ENCODE measurements at places on chromosomes 13 and 19. TPM values are rescaled to one million over a fixed set of nuclear protein-coding genes. Genes with fewer than 3 reads are reported as not detected.
A peak's percentile ranks its signal among the peaks of the same experiment; 100 is the strongest.

Gene C19orf73
- total RNA-seq, result 0.51 TPM

GRCh38 chr19:51036519-51036918 is 1.7 kb upstream of the KLK12 start:
- DNase-seq, result no peak

Gene ACP7
- not detected for total RNA-seq

- DNase-seq, result no peak
These were observed 24.9 kb downstream of the RCN3 start for GRCh38 chr19:49552749-49553148.

DNA sequence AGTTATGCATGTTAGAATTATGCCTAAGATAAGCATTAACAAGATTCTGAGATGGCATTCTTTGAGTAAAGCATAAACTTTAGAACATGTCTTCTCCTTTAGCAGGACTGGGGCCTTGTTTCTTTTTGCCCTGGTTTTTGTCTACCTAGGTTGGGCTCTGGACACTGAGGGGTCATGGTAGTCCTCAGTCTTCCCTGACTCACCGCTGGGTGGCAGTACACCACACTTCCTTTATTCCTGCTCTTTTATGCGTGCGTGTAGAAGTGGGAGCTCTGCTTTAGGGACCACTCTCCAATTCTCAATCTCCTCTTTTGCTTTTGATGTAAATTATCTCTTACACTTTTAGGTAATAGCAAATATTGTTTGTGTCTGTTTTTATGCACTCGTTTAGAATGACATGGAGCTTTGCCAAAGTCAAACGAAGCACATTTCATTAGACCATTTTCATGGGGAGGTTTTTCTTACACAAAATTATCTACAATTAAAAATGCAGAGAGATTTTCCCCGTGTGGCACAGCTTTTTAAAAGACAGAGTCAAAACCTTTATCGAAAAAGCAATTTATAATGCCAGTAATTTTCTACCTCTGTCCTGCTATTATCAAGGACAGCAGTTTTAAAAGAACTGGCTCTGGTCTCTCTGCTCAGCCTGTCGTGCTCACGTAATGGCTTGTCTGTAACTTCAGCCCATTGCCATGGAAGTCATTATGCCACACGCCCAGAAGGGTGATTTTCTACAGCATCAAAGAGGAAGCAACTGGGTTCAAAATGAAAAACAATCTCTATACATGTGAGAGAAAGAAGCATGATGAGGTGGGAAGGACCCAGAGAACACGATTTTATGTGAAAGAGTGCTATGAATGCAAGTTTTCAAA is 413.9 kb downstream of the COG6 start:
- DNase-seq, result peak; percentile 88

GRCh38 chr13:98509271-98510155 is 67.4 kb downstream of the STK24 start:
- peak; percentile 63 for DNase-seq

DNA sequence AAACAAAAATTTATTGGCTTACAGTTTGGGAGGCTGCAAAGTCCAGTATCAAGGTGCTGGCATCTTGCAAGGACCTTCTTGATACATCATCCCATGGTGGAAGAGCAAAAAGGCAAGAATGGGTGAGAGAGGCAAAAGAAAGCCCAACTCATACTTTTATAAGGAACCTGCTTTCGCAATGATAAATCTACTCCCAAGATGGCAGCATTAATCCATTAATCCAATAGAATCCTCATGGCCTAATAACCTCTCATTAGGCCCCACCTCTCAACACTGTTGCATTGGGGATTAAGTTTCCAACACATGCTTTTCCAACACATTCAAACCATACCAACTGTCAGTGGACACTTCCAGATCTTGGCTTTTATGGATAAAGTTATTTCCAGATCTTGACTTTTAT is 48.7 kb upstream of the ZNF507 start:
- DNase-seq, result no peak

Gene DACT3
- 11.5 TPM for total RNA-seq

- peak; percentile 80 for DNase-seq
These were observed 129.0 kb upstream of the SPRY2 start for GRCh38 chr13:80469853-80470381.

GRCh38 chr13:99709134-99709533 is 207.9 kb downstream of the TM9SF2 start:
- DNase-seq, result no peak

GRCh38 chr19:9913237-9914000 is 22.9 kb downstream of the OLFM2 start:
- peak; percentile 50 for DNase-seq

DNA sequence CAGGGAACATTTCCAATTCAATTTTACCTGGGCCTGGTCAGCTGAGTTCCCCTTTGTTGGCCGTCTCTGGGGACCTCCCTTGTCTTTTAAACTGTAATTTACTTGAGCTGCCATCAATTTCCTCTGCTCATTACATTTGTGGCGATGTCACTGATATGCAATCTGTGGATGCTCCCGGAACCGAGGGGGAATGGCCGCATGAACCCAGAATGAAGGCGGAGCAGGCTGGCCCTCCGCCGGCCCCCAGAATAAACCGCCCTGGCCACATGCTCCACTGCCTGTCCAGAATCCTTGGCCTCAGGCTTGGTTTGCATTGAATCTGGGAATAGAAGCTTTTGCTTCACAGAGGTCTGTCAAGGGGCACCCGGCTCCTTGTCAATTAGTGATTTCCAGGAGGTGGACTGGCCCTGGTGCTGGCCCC is 276.8 kb downstream of the TEX29 start:
- DNase-seq, result no peak

Gene VSIG10L
- 2.5 TPM for total RNA-seq

DNA sequence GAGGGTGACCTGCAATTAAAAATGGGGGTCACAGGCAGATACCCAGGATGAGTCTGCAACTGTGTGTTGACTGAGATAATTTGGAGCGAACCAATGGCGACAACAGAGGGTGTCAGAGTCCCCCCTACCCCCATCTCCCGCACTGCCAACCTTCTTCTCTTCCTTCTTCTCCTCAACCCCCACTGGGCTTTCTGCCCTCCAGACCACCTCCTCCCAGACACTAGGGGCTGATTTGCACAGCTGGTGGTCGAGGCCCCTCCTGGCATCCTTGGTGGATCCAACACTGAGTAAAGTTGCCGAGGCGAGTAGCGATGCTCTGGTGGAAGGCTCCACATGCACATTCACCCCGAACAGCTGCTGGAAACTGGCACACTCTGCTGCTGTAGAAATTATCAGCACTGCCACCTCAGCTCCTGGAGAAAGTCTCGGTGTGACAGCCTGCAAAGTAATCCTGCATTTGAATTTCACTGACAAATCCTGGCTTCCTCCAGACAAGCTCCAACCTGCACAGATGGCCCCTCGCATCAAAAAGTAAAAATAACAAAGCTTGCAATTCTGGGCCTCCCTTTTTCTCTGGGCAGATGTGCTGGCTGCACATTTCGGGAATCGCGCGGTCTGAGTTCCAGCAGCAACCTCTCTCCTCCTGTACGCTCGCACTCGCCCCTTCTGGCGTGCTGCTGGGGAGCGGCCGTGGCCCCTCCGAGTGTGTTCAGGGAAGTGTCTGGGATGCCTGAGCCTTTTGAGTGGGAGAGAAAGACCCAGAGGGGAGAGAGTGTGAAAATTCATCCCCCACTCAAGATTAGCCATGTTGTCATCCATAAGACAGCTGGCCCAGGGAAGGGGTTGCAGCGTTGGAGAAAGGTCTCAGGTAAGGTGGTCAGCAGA is 28.5 kb downstream of the CCNE1 start:
- DNase-seq, result peak; percentile 73

DNA sequence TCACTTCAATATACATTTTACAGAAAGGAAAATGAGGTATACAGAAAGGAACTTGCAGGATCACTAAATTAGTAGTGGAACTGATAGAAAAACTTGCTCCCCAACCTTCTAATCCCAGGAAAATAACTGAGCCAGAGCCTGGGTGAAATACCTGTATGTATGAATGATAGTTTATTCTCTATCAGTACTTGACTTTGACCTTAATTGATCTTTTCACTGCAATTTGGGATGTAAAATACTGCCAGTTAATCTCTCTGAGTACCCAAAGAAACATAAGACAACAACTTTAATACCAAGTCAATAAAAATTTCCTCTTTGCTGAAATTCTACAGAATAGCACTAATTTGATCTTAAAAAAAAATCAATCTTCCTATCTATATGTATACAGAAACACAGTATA is 33.3 kb downstream of the KATNAL1 start:
- no peak for DNase-seq

- DNase-seq, result peak; percentile 29
These were observed 802 bp downstream of the BCAM start for GRCh38 chr19:44809577-44810233.

Gene PSG1
- total RNA-seq, result not detected

DNA sequence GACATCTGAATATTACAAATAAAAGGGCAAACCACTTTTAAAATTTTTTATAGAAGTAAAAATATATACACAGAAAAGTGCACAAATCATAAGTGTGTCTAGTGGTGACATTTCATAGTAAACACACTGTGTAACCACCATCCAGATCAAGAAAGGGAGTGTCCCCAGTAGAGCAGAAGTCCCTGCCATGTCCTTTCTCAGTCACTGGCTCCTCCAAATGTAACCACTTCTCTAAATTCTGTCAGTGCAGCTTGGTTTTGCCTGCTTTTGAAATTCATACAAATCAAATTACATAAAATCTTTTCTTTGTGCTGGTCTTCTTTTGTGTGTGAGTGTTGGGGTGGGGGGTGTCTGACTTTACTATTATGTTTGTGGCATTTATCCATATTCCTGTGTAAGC is 116.5 kb downstream of the RBM26 start:
- no peak for DNase-seq

DNA sequence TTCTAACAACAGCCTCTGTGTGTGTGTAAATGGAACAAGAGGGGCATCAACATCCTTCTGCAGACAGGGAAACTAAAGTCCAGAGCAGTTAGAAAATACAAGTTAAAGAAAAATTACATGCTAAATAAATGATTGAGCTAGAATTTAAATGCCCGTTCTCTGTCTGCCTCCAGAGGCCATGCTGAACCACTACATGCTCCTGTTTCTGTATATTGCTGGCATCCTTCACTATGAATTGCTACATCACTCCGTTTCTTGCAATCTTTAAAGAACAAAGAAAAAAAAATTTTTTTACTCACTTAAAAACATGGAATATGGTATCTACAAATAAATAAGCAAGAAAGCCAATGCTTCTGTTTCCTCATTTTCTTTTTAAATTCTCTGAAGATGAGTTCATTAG is 47.9 kb downstream of the DCT start:
- no peak for DNase-seq

Data from tongue (tissue), 3 donors.